ENCODE measurements at places on chromosomes 5 and 9.

DNA sequence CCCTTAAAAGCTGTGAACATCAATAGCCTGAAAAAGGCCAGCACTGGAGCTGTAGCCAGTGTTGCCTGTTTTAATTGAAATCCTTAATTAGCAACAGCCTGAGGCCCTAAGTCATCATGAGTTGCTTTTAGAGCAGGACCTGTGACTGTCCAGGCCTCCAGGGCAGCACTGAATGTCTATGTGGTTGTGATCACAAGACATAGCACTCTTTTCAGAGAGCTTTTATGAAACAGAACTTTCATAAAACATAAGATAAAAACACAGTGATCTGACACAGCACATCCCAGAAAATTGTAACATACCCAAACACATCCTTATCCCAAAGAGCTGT is 85.5 kb upstream of the MYO10 start:
- no peak for DNase-seq

DNA sequence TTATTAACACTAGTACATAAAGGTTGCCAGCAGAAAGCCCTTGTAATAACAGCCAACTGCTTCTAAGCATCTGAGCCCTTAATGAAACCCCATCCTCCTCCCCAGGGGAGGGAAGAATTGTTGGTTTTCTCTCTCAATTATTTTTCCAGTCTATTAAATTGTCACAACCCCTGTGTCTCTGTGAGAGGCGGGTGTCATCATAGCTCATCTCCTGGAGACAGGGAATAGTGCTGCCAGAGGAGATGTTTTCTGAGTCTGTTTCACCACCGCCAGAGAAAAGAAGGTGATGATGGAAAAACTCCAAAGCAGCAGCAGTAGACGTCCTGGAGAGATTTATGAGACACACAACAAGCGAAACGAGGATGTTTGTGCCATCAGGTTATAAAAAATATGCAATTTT is 271.1 kb upstream of the NMUR2 start:
- DNase-seq = no peak

DNA sequence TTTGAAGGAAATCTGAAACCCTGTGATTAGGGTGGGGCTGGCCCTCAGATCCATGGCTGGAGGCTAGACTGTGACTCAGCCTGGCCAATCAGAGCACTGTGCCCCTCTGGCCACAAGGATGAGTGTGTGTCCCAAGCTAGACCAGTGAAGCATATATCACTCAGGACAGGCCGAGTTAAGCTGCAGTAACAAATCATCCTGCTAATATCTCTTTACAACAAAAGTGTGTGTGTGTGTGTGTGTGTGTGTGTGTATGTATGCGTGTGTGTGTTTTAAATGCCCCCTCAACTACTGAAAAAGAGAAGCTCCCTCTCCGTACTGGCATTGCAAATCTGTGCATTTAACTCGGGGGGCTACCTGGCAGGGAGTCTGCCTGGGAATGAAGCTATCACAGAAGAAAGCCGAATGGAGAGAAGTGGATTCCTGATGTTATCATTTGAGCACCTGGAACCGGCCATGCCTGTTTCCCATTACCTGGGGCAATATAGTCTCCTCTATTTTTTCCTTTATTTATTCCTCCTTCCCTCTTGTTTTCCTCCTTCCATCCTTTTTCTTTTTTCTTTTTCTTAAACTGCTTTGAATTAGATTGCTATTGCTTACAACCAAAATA is 25.6 kb downstream of the STC2 start:
- no peak for DNase-seq

DNA sequence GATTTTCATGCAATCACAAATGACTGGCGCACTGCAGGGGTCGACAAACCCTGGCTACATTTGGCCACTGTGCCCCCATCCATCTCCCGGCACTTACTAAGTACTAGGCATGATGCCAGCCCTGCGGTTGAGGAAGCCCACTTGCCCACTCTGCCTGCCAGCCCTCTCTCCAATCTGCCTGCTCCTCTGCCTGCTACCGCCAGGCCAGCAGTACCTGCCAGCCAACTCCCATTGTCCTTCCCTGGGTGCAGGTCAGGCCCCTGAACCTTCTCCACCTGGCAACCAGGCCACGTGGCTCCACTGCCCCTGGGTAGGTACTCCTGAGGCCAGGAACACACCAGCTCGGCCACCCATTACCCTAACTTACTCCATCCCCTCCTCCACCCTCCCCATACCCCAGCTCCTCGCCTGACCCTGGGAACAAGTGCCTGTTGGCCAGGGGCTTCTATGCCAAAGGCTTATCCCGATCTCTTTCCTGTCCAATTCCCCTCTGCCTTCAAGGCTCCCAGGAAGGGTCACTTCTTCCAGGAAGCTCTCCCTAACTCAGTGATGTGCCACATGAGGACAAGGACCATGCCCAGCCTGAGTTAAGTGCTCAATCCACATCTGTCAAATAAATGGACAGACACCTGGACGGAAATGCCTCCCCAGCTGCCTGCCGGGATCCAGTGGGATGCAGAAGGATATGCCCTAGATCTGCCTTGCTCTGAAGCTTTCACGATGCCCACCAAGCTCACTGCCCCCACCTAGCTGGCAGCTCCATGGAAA is 6.6 kb downstream of the EEIG1 start:
- DNase-seq = no peak

DNA sequence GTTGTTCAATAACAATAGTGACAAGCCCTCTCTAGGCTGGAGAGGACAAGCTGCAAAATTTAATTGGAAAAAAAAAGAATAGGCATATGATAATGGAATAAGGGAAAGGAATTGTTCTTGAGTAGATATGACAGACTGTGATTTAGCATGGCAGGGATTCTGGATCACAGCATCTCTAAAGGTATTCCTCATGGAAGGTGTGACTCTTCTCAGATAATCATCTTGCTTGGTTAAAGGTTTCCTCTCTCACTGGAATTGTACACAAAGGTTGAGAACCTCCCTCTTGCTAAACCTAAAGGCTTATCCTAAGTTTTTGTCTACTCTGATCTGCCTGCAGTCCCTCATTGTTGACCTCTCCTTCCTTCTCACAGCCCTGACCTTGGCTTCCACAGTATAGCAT is 31.6 kb downstream of the ELOVL7 start:
- no peak for DNase-seq

DNA sequence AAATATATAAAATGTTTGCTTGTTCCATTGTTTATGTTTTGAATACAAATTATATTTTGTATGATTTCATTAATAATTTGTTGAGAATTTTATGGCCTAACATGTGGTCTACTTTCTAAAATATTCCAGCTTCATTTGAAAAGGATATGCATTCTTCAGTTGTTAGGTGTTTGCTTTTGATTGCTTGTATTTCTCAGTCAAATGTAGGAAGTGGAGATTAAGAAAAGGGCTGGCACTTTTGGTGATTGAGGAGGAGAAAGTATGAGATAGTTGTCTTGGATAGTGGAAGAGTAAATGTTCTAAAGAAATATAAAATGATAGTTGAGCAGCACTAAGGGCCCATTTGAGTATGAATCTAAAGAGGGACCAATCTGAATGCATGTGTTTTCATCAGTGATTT is 23.1 kb downstream of the JAK2 start:
- no peak for DNase-seq

GRCh38 chr9:134389642-134390041 is 63.4 kb downstream of the RXRA start:
- no peak for DNase-seq

GRCh38 chr9:105079457-105079856 is 151.5 kb upstream of the ABCA1 start:
- DNase-seq = no peak

DNA sequence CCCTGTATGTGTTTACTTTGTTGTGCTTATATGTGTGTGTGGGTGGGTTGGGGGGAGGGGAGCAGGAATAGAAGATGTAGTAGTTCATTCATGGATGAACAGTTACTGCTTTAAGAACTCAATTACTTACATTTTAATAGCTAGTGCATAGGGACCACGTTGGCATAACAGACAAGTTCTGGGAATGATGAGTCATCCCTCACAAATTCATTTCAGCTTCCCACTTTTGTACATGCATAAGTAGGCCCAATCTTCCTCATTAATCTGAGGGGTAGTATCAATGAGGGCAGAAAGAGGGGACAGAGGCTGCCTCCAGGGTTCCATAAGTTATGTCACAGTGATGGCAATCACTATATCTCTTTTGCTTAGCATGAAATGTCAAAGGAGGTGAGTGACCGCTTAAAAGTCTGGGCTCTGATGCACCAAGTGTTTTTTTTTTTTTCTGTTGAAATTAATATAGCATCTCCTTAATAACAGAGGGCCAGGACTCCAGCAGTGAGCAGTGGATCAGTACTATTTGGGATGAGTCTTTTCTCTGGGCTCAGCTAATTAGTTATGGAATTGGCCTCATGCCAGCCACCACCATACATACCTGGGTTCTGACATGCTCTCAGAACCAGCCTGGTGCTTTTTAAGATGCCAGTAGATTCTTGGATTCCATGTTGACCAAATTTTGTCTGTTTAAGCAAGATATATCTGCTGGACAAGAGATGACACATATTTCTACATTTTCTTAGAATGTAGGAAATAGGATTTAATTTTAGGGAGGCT is 37.1 kb downstream of the PRDM6 start:
- DNase-seq = no peak

DNA sequence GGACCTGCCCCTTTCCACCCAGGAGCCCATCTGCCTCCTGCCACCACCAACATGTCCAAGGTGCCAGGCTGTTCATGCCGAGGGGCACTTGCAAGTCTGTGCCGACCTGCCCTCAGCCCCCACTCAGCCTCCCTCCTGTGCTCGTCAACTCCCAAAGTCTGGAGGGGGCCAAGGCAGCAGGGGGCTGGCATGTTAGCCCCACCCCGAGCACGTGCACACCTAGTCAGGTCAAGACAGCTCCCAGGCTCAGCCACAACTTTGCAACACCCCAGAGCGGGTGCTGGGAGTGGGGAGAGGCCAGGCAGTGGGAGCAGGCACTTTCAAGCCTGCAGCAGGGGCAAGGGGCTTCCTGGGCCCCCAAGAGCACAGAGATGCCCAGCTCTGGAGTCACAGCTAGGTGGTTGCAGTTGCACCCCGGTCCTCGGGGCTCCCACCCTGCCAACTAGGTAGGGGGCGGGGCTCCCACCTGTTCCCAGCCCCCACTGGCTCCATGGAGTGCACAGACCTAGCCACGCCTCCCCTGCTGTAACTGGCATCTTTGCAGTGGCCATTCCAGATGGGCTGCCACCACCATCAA is 272.5 kb downstream of the CETN3 start:
- no peak for DNase-seq

DNA sequence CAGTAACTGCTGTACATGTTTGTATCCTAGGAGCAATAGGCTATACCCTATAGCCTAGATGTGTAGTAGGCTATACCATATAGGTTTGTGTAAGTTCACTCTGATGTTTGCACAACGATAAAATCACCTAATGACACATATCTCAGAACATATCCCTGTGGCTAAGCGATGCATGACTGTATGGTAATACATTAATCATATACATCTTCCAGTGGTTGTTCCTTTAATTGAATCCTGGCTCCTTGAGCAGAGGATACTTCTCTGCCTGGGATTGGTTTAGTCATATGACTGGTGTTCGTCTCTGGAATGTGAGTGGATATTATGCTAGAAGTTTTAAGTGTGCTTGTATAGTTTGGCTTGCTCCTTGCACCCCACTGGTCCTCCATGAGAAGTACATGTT is 425.8 kb downstream of the MAN2A1 start:
- no peak for DNase-seq

GRCh38 chr5:40347981-40348725 is 331.6 kb upstream of the PTGER4 start:
- no peak for DNase-seq

- DNase-seq = no peak
Observed at GRCh38 chr5:36675282-36675681, 68.9 kb downstream of the SLC1A3 start.

DNA sequence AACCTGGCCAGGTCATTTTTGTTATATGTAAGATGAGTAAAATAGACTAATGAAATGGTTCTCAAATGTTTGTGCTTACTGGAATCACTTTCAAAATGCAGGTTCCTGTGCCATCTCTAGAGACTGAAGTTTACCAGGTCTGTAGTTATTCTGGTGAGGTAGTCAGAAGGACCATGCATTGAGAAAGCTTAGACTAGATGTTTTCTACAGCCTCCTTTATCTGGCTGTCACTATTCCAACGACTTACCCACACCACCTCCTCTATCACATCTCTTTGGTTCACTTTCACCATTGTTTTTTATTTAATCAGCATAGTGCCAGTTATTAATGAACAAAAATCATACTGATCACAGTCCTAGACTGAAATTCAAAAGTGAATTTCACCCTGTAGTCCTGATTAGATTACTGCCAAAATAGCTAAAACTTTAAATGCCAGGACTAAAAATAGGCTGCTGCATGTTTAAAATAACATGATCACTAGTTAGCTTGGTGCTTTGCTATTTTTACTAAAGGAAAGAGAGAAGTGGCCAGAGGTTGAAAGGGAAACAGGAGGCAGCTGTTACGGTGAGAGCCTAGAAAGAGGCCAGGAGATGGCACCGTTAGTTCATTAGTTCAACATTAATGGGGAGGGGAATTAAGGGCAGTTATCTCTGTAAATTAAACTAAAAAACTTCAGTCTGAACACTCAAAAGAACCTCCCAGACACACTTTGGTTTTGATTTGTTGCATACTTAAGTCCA is 13.9 kb upstream of the FNIP1 start:
- DNase-seq = peak; percentile 6

GRCh38 chr5:78648359-78649210 is at the start of gene LHFPL2:
Gene LHFPL2 (minus strand): TSS chr5:78648772. CDS start chr5:78510213, 138,559 bp downstream.
- DNase-seq = peak; percentile 12

DNA sequence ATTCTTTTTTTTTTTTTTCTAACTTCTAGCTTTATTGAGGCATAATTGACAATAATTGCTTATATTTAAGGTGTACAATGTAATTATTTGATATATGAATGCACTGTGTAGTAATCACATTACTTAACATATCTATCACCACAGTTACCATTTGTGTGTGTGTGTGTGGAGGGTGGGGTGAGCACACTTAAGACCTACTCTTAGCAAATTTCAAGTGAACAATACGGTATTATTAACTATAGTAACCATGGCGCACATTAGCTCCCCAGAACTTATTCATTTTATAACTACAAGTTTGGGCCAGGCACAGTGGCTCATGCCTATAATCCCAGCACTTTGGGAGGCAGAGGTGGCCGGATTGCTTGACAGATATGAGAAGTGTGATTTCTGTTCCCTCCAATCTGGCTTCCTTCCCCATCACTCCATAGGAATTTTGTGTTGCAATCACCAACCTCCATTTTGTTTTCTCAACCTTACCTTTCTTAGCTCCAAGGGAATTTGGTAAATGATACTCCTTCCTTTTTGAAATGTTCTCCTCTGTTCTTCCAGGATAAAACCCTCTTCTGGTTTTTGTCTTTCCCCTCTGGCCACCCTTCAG is 14.9 kb downstream of the TXN start:
- no peak for DNase-seq

- no peak for DNase-seq
Observed at GRCh38 chr5:34620185-34620584, 35.9 kb upstream of the RAI14 start.
